ENCODE measurements at places on chromosomes 1 and 21.

DNA sequence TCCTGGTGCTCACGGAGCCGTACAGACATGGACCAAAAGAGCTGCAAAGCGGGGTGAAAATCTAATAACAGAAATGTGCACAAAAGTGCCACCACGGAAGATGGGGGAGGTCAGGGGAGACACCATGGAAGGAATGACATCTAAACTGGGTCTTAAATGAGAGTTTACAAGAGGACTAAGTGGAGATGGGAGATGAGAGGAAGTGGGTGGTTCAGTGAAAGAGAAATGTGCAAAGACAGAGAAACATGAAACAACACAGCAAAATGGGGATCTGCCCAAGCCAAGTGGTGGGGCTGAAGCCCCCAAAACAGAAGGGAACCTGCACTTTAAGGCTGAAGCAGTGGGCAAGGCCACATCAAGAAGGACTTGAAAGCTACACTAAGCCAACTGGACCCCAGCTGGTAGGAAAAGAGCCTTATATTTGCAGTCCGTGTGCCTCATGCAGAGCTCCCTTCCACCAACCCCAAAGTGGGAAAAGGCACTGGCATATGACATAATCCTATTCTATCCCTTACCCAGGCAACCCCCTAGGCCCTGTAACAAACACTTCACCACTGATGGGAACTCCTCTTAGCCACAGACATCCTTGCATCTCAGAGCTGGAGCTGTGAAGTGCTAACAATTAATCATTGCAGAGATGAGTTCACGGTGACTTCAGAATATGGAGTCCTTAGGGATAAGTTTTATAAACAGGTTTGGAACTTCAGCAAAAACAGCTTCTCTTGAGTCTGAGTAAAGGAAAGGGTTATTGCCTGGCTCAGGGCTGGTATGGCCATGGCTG is 198.6 kb upstream of the EDN2 start:
- H3K27ac ChIP-seq: peak overlapping the region; percentile 47
- H3K4me1 ChIP-seq: peaks cover 61% of the 10 kb centered on the region
- peaks cover 2% of the 10 kb centered on the region for H3K36me3 ChIP-seq
- DNase-seq: no peak
- no peaks in the 10 kb centered on the region for H3K27me3 ChIP-seq
- H3K4me3 ChIP-seq: no peak overlapping the region

- peaks cover 4% of the 10 kb centered on the region for H3K27me3 ChIP-seq
- no peaks in the 10 kb centered on the region for H3K4me1 ChIP-seq
- DNase-seq: no peak
- H3K36me3 ChIP-seq: no peaks in the 10 kb centered on the region
These were observed 224.0 kb upstream of the SNX7 start for GRCh38 chr1:98437540-98437939.

DNA sequence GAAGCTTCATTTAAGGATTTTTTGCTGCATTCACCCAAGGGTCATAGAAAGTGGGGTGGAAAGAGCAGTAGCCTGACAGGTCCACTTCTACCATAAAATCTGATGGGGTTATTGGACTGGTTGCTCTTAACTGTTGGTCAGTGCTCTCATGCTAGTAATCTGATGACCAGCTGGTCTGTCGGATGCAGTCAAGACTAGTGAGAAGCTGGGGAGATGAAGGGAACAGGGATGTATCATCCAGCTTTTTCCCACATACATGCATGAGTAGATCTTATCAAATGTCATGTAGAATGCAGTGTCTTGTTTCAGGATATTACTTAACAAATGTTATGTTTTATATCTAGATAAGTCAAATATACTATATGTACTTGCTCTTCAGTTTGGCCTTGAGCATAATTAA is 11.1 kb downstream of the ATP1B1 start:
- H3K4me3 ChIP-seq: no peak overlapping the region
- no peaks in the 10 kb centered on the region for H3K27me3 ChIP-seq
- peaks cover 7% of the 10 kb centered on the region for H3K4me1 ChIP-seq
- no peak overlapping the region for H3K27ac ChIP-seq
- no peak for DNase-seq

DNA sequence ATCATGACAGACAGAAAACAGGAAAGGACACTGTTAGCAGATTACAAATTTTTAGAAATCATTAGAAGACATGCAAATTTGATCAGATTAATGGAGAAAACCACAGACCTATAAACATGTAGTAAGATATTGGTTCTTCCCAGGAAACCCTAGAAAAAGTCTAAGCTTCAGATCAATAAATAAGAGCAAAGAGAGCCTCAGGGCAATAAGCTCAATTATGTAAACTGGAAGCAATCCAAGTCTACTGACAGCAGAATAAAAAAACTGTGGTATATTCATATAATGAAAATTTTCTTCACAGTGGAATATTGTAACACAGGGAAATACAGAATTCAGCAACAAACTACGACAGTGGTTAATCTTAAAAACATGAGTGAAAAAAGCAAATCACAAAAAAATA is 36.3 kb downstream of the NRDC start:
- H3K36me3 ChIP-seq: peaks cover 24% of the 10 kb centered on the region
- H3K27me3 ChIP-seq: no peaks in the 10 kb centered on the region
- H3K4me1 ChIP-seq: peaks cover 28% of the 10 kb centered on the region
- no peak for DNase-seq

GRCh38 chr1:156899956-156900718 is 6.6 kb downstream of the PEAR1 start:
- no peak overlapping the region for H3K4me3 ChIP-seq
- no peak overlapping the region for H3K27ac ChIP-seq
- no peaks in the 10 kb centered on the region for H3K36me3 ChIP-seq
- H3K4me1 ChIP-seq: peaks cover 10% of the 10 kb centered on the region

- H3K4me1 ChIP-seq: peaks cover 56% of the 10 kb centered on the region
- peak overlapping the region; percentile 61 for H3K27ac ChIP-seq
- H3K27me3 ChIP-seq: no peaks in the 10 kb centered on the region
- no peak overlapping the region for H3K4me3 ChIP-seq
These were observed 5.6 kb downstream of the CA6 start for GRCh38 chr1:8951231-8951630.

DNA sequence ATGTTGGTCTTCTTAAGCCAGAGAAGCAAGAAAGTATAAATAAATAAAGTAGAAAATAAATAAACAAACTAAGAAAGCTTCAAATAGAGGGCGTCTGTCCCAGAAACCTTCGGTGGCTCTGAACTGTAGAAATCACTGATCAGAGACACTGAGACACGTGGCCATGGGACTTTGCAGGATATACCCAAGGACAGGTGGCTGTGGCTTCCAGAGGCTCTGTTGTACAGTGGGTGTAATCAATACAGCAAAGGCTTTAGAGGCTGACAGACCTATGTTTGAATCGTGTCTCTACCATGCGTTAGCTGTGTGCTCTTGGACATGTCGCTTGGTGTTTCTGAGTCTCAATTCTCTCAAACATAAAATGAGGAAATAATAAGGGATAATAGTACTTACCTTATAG is 41.0 kb upstream of the EPS15 start:
- no peak overlapping the region for H3K4me3 ChIP-seq
- H3K27ac ChIP-seq: no peak overlapping the region
- peaks cover 5% of the 10 kb centered on the region for H3K4me1 ChIP-seq
- DNase-seq: no peak
- no peaks in the 10 kb centered on the region for H3K27me3 ChIP-seq
- no peaks in the 10 kb centered on the region for H3K36me3 ChIP-seq

GRCh38 chr21:45997495-45998275 is 16.1 kb downstream of the COL6A1 start:
- H3K4me1 ChIP-seq: no peaks in the 10 kb centered on the region
- H3K36me3 ChIP-seq: no peaks in the 10 kb centered on the region
- H3K27ac ChIP-seq: no peak overlapping the region
- DNase-seq: no peak

GRCh38 chr1:53341521-53341895 is 13.6 kb upstream of the LRP8 start:
- DNase-seq: no peak
- peaks cover 12% of the 10 kb centered on the region for H3K36me3 ChIP-seq
- H3K4me3 ChIP-seq: no peak overlapping the region
- H3K27ac ChIP-seq: no peak overlapping the region

DNA sequence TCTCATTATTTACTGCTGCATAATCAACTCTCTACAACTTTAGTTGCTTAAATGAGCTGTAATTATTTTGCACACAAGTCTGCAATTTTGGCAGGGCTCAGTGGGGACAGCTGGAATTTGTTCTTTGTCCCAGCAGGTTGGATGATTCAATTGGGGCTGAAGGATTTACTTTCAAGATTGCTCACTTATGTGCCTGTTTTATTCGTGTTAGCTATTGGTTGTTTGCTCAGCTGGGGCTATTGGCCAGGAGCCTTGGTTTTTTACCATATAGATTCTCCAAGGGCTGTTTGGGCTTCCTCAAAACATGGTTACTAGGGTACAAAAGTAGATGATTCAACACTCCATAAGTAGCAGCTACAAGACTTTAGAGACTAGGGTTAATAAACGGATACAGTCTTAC is 13.4 kb downstream of the OR10R2 start:
- H3K36me3 ChIP-seq: no peaks in the 10 kb centered on the region
- no peaks in the 10 kb centered on the region for H3K4me1 ChIP-seq
- DNase-seq: no peak
- H3K27me3 ChIP-seq: peaks cover 8% of the 10 kb centered on the region
- no peak overlapping the region for H3K27ac ChIP-seq

DNA sequence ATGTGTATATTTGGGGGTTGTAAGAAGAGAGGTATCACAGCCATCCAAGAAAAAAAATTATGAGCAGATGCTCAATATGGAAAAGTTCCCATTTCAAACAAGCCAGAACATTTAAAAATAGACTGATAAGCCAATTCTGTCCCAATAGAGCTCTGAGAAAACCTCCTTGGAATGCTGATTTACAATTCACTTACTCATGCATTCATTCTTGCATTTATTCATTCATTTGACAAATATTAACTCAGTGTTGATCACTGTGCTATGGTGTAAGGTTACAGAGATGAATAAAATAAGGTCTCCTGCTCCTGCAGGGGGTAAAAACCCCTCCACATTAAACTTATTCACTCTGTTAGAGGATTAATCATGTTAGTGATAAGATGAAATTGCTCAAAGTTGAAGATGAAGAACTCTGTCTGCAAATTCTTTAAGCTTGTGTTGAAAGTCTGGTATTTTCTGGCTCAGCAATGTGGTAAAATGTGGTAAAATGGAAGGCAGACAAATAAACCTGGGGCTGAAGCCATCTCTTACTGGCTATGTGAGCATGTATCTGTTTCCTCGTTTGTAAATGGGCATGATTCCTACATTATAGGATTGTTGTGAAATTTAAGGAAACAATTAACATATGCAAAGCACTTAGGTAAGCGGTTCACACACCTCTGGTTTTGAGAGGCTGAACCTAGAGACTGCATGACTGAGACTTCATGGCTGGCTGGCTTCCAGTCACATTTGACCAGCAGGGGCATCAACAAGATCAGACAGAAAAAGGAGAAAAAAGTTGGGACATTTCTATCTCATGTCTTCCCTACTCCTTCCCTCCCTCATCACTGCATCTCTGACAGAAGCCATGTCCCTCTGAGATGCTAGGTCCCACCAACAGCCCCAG is 45.0 kb upstream of the DAB1 start:
- no peak overlapping the region for H3K4me3 ChIP-seq
- H3K27ac ChIP-seq: no peak overlapping the region
- H3K27me3 ChIP-seq: no peaks in the 10 kb centered on the region
- DNase-seq: no peak

GRCh38 chr1:239483391-239483790 is 97.0 kb downstream of the CHRM3 start:
- H3K27ac ChIP-seq: no peak overlapping the region
- no peak for DNase-seq
- no peak overlapping the region for H3K4me3 ChIP-seq
- H3K36me3 ChIP-seq: peaks cover 1% of the 10 kb centered on the region
- H3K4me1 ChIP-seq: peaks cover 3% of the 10 kb centered on the region

All from activated naive CD8-positive, alpha-beta T cell treated with anti-CD3 and anti-CD28 coated beads for 36 hours (primary cell).